ENCODE measurements at places on chromosomes 5 and 9.

DNA sequence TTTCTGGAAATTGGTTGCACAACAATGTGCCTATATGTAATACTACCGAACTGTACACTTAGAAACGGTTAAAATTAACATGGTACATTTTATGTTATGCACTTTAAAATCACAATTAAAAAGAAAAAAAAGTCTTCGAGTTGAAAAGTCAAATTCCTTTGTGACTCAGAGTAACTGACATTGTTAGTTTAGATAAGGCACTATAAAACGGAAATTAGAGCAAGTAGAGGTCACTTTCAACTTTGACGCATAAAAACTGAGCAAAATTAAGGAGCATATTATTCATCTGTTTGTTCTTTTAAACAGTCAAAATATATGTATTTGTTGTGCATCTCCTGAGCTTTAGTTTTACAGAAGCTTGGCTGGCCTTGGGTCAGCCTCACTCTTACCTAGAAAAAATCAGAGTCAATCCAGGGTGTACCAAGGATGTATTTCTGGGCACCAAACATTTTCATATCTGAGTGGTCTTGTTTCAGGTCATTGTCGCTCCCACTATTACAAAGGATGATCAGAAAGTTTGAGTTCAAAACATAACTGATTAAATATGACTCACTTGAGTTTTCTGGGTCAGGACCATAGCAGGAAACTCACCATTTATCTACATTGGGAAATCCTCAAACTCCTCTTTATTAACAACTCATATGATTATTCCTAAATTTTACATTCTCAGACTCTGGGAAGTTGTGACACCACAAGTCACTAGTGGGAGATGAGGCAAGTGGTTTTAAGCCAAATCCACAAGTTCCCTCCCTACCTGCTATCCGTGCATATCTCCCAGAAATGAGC is 160.6 kb downstream of the CCDC192 start:
- no peak for DNase-seq

GRCh38 chr9:38350529-38350928 is 42.0 kb upstream of the ALDH1B1 start:
- no peak for DNase-seq

GRCh38 chr5:135576075-135576599 is 2.7 kb downstream of the CXCL14 start:
- DNase-seq = no peak

- no peak for DNase-seq
Measured at GRCh38 chr5:141003791-141004611, 37.7 kb downstream of the PCDHAC2 start.
